ENCODE measurements at places on chromosomes 1 and 21.

- no peak for DNase-seq
Measured at GRCh38 chr1:170863621-170864020, 71.7 kb upstream of the MROH9 start.

- no peak for DNase-seq
Measured at GRCh38 chr1:226937940-226938725, 2.0 kb upstream of the COQ8A start.

DNA sequence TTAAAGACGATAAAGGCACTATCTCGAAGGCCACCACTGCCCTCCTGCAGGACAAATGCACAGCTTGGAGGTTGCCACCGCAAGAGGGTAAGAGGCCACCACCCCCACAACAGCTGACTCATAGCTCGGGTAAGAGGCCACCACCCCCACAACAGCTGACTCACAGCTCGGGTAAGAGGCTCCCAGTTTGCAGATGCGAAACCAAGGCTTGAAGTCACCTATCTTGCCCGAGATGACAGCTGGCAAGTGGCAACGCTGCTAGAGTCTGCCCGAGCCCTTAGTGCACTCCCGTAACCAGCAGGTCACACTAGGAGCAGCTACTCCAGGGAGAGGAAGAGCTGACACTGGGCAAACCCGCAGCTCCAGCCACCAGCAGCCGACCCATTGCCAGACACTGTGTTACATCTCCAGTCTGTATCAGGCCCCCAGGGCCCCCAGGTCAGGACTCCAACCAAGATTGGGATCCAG is 17.1 kb upstream of the SPSB1 start:
- no peak for DNase-seq

- DNase-seq: no peak
Measured at GRCh38 chr1:235781807-235782206, 84.9 kb downstream of the LYST start.

- no peak for DNase-seq
Measured at GRCh38 chr21:33396951-33397350, 6.3 kb upstream of the IFNGR2 start.

DNA sequence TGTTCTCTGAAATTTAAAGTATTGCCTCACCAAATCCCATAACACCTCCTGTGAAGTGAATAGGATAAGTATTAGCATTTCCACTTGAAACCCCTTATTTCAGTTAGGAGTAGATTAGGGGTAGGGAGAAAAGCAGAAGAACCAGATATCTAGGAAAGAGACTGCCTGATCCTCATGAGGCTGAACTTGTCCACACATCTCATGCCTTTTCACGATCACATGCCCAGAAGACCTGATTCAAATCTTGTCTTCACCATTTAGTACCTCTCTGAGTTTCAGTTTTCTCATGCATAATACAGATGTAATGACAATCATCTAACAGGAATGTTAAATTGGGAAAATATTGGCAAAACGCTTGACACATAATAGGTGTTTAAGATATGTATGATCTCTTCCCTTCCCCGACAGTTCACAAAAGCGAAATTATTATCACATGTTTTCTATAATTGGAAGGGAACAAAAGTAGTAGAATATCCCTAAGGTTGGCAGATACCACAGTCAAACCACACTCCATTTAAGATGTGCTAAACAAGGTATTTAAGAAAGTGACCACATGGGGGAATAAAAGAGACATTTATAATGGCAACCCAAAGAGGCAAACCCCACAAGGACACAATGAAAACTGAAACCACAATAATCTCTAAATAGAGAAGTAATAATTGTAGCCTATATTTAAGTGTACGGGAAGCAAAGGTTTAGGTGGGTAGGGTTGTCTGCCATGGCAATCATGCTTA is 25.2 kb downstream of the GFI1 start:
- DNase-seq: no peak

DNA sequence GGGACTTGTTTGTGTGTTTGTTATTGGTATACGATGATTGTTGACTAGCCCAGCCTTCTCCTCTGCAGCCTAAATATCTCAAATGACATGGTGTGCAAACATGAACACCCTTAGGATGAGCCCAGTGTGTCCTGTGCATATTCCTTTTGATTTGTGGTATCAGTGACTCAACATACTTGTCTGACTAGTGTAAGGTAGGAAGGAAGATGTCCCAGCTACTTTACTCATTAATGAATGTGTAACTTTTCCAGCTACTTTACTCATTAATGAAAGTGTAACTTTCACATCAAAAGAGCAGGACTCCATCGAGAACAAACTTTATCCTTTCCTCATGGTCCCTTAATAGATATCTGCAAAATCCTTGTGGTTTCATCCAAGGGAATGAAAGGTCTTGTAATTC is 2.7 kb upstream of the ZNF692 start:
- DNase-seq: no peak

- no peak for DNase-seq
Measured at GRCh38 chr1:47578026-47578720, 140.3 kb downstream of the FOXD2 start.

DNA sequence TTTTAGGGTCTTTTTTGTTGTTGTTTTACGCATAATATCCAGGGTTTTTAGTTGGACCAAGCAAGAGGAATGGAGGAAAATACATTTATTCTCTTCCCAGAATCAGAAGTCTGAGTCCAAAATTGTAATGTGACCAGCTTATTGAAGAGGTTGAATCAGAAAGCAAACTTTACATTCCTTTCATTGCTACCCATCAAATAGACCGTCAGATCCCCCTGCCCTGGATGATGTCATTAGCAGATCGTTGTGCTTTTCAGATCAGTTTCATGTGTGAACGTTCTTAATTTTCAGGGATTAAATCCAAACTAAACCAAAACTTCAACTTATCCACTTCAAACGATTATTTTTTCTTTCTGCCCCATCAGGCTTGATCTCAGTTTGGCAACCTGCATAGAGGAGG is 85.7 kb upstream of the NGF start:
- no peak for DNase-seq

GRCh38 chr1:220970311-220970710 is 91.1 kb downstream of the HLX start:
- no peak for DNase-seq

- DNase-seq: no peak
Measured at GRCh38 chr1:198669023-198669698, 30.3 kb downstream of the PTPRC start.

DNA sequence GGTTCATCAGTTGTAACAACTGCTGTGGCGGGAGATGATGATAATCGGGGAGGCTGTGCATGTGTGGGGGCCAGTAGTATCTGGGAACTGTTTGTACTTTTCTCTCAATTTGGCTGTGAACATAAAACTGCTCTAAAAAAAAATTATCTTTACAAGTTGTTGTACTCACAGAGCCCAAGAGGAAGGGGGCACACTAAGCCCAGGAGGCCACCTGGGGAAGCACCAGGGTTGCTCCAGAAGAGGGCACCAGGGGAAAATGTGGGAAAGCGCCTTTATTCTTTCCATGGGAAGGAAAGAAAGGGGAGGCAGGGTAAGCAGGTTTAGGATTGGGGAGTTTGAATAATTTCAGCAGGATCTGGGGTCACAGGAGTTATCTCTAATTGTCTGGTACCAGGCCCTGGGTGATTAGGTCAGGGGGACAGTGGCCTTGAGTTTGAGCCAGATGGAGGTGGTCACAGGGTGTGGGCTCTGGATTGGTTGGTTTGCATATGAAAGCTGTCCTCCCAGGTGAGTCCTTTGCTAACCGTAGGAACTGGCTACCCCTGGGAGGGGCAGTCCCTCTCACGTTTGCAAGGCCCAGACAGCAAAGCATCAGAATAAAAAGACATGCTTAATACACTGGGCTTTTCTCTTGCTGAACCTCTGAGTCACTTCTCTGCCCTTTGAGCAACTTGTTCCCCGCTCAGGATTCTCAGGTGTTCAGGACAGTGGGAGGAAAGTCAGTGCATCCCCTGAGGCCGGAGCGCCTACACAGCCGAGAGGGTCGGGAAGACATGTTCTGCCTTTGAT is 11.2 kb downstream of the MYOC start:
- DNase-seq: no peak

Measured in COR-L47 (cell line).